NCI-H1417 treated with DMSO at 0.1 percent for 48 hours (cell line): ENCODE measurements at places on chromosomes 11 and 22.

DNA sequence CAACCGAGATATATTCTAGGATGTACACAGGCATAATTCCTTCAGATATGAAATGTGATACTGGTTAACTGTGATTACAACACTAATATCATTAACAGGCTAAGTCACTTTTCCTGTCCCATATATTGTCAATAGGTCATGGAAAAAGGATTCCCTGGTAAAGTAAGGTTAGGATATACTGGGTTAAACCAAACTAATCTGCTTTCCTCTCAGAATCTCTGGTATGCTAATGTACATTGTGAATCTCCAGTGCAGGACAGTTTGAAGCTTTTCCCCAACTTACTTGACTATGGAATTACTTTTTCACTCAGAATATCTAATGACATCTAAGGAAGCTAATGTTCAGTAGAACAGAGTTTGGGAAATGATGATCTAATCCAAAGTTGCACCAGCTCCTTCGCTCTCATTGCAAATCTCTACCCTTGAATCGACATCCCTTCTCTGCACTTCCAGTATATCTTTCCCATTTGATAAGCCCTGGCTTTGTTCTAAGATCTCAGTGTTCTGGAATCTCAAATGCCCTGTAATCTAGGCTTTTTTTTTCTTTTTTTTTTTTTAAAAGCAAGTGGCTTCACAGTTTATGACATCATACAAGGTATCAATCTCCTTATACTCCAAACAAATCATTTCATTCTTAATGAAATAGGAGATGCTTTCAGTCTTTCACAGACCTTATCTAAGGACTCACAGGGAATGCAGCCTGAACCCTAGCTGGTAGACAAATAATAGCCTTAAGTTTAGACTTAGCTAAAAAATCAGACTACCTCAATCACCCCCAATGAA lies 43.8 kb downstream of the COPB1 start:
- DNase-seq, result no peak

DNA sequence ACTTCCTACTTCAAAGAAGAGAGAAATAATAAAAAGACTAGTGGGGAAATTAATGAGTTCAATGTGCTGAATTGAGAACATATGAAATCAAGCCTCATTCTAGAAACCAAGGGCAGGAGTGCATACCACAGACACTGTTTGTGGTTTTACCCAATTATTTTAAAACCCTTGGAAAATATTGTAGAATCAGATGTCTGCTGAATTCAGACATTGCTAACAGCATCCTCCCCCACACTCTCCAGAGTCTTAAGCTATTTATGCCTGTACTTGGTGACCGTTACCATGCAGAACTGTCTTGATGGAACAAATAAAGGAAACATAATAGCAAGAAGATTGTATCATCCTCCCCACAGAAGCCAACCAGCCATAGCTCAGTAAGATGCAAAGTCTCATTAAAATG lies 850.1 kb downstream of the NTM start:
- DNase-seq, result no peak

DNA sequence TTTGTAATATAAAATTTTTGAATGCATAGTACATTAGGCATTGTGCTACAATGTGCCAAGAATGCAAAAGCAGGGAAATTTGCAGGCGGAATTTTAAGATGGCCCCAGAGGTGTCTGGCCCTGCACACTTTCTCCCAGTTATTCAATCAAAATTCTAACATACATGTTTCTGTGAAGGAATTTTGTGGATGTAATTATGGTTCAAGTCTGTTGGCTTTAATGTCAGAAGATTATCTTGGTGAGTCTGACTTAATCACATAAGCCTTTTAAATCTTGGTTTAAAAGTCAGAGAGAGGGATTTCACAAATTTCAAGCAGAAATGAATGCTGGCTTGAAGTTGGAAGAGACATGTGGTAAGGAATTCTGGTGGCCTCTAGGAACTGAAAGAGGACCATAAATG lies 423.4 kb upstream of the CCDC179 start:
- DNase-seq, result no peak

- DNase-seq, result no peak
Observed at GRCh38 chr22:23163665-23164064, 16.6 kb upstream of the BCR start.

DNA sequence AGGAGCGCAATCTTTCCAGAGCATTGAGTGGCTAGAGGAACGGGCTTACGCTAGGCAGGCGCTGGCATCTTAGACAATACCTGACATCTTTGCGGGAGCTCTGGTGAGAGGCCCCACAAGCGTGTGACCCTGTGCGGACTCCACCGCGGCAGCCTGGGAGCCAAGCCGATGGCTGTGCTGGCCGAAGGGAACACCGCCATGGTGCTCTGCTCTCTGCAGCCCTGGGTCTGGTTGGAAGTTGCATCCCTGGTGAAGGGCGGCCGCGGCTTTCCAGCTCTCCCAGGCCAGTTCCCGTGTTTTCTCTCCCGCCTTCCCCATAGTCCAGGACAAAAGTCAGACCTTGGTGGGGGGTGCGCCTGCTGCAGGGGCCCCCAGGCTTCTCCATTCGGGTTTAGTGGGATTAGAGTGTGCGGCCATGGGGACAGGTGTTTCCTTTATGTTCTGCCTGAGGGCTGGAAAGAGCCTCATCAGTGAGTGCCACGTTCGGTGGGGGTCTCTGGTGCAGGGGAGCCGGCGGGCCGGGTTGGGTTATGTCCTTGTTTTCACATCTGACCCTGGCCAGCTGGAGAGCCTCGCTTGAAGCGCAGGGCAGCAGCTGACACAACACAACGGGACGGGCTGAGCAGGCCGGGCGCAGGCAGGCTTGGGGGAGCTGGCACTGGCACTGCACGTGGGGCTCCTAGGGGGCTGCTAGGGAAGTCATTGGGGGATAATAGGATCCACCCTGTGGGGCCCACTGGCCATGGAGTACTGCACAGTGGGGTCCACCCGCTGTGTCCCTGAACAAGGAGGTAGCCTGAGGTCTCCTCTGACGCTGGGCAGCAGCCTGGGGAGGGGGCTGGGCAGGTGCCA lies 94.8 kb downstream of the KCNQ1 start:
- no peak for DNase-seq

DNA sequence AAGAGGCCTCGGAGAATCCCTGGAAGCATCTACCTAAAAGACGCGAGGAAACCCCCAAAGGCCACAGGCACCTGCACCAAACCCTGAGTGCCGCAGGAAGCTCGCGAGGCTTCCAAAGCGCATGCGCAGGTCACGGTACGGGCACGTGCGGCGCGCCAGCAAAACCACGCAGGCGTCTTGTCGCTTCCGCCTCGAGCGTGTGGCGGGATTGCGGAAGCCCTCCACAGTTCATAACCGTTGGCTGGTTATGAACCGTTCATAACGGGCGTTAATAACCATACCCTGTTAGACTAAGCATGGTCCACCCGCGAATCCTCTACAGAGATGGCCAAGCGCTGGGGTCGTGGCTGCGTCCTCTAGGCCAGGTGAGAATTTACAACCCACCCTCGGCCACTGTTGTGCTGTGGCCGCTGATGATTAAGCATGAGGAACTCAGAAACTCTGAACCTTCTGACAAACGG lies 46.4 kb downstream of the MORC2 start:
- peak; percentile 70 for DNase-seq

- no peak for DNase-seq
Observed at GRCh38 chr11:123174196-123175183, 20.6 kb downstream of the CLMP start.

DNA sequence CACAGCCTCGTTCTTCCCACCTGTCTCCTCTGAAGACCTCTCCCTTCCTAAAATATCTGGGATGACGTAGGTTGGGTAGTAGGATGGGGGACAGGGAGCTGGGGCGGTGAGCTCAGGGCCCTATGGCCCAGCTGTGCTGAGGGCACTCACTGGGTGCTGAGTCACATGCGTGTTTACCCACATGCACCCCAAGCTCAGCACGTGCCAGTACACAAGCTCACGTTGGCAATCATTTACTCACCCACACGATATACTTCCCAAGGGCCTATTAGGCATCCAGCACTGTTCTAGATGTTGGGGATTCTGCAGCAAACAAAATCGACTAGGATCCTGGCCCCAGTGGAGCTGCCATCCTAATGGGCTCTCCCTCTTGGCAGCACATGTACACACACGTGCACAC lies 28.7 kb downstream of the ARAP1 start:
- no peak for DNase-seq

GRCh38 chr11:75509020-75509720 lies 16.6 kb downstream of the GDPD5 start:
- no peak for DNase-seq

GRCh38 chr11:132588366-132588765 lies 943.9 kb downstream of the OPCML start:
- DNase-seq, result no peak

- DNase-seq, result no peak
Observed at GRCh38 chr11:4190098-4190497, 95.5 kb downstream of the RRM1 start.

DNA sequence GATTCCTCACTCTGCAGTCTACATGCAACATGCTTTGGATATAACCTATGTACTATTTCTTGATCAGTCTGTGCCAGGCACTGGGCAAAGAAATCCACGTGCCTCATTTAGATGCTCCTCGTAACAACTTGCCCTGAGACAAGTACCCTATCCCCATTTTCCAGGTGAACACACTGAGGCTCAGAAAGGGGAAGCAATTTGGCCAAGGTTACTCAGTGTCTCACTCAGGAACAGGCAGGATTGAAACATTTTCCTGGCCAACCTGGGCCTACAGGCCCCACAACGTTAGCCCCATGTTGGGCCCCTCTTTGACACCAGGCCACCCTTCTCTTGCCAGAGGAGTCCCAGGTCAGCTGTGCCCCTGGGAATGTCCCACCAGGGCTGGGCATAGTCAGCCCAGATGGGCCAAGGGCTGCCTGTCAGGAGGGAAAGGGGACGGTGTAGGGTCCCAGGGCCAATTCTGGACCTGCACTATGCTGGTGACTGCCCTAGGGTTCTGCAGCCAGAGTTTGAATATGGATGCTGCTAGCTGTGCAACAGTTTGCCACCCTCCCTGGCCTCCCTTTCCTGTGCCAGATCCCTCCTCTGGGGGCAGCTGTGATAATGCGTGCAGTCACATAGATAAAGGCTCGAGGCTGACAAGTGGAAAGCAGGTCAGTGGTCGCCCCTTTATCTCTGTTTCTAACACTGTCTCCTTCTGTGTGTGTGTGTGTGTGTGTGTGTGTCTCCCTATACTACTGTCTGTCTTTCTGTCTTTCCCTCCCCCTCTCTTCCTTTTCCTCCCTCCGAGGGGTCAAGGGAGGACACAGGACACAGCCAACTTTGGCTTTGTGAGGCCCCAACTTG lies 10.4 kb upstream of the EMID1 start:
- no peak for DNase-seq

GRCh38 chr11:12066799-12067508 lies 43.4 kb upstream of the MICAL2 start:
- DNase-seq, result no peak

DNA sequence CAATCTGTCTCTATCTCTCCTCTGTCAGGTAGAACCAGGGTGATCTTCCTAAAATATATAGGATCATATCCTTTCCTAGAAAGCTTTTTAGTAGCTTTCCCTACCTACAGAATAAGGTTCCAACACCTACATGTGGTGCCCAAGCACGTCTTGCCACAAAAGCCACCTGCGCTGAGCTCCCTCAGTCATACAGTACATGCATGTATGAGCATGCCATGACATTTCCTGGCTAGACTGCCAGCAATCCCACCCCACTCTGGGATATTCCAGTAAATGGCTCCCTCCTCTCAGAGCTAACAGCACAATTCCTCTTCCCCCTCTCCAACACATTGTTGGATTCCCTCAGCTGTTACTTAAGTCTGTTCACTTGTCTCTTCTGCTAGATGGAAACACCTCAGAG lies 398.0 kb downstream of the TENM4 start:
- no peak for DNase-seq

DNA sequence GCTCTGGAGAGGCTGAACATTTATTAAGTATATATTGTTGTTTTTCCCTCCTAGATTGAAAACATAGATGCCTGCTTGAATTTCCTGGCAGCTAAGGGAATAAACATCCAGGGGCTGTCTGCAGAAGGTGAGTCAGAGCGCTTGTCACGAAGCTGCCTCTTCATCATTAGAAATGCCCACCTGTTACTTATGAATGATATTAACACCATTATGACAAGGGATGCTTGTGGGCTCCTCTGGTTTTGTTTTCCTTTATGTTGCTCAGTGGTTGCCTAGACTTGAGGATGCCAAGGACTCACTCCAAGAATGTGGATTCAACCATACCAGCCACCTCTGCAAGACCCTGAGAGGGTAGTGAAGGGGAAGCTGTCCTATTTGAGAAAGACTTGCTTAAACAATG lies 156.2 kb downstream of the NAV2 start:
- no peak for DNase-seq

DNA sequence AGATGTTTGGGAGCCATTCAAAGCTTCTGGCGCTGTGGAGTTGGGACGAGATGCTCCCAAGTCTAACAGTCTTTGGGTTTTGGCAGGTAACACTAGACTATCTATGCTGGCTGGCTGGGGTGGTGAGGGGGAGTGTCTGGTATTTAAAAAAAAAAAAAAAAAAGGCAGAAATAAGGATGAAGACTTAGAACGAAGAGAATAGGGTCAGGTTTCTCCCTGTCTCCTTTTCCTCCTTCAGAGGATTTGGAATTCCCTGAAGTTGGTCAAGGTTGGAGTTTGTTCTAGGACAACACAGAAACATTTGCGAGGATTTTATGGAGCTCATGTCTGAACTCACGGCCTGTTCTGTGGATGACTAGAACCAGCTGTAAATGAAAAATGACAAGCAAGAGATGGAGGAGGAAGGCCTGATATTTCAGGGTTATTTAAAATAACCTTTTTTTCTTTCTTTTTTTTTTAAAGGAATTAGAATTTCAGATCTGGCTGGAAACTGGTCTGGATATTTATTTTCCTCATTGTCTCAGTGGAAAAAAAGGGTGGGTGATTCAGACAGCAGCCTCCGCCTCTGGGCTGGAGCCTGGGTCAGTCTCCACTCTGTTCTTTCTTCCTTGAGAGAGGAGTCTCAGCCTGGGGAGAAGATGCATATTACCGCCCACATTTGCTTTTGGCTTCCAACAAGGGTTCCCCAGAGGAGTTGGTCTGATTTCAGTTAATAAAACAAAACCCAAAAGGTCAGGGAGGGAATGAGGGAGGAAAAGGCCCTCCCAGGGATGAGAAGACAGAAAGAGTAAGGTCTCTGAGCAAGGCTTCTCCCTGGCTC lies 80.1 kb downstream of the USP35 start:
- DNase-seq, result no peak

DNA sequence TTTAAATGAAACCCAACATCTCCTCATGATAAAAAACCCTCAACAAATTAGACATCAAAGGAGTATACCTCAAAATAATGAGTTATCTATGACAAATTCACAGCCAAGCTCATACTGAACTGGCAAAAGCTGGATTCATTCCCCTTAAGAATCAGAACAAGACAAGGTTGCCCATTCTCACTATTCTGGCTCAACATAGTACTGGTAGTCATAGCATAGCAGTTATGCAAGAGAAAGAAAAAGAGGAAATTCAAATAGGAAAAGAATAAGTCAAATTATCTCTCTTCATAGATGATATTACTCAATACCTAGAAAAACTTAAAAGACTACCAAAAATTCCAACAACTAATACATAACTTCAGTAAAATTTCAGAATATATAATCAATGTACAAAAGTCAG lies 29.4 kb upstream of the XKR3 start:
- no peak for DNase-seq
